GM23248 (cell line): ENCODE measurements at places on chromosomes 11 and 22. TPM values are rescaled to one million over a fixed set of nuclear protein-coding genes. Genes with fewer than 3 reads are reported as not detected.

DNA sequence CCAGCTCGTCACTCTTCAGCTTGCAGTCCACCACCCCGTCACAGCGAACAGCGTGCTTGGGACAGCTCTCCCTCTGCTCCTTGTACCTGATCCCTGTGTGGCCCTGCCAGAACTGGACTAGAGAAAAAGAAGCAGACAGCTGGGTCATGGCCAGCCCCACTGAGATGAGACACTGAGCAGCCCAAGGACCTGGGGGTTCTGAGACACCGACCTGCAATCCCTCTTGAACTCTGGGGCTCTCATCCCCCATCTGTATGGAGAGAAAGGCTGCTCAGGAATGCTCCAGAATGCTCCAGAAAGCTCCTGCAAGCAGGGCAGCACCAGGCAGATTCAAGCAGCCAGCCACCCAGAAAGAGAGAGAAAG is 14.8 kb downstream of the TMPRSS13 start:
- no peak overlapping the region for H3K4me3 ChIP-seq
- no peak for DNase-seq
- H3K36me3 ChIP-seq: no peaks in the 10 kb centered on the region

GRCh38 chr22:39478441-39478850 is 21.6 kb downstream of the MGAT3 start:
- no peak overlapping the region for H3K4me3 ChIP-seq
- peak; percentile 28 for DNase-seq
- H3K36me3 ChIP-seq: no peaks in the 10 kb centered on the region
- no peak overlapping the region for H3K27ac ChIP-seq
- peaks cover 9% of the 10 kb centered on the region; the same call in 1 of the 2 replicates for H3K4me1 ChIP-seq

GRCh38 chr22:26444777-26445176 is 15.7 kb downstream of the ASPHD2 start:
- H3K27ac ChIP-seq: no peak overlapping the region
- DNase-seq: no peak
- no peak overlapping the region for H3K4me3 ChIP-seq
- no peaks in the 10 kb centered on the region for H3K27me3 ChIP-seq

DNA sequence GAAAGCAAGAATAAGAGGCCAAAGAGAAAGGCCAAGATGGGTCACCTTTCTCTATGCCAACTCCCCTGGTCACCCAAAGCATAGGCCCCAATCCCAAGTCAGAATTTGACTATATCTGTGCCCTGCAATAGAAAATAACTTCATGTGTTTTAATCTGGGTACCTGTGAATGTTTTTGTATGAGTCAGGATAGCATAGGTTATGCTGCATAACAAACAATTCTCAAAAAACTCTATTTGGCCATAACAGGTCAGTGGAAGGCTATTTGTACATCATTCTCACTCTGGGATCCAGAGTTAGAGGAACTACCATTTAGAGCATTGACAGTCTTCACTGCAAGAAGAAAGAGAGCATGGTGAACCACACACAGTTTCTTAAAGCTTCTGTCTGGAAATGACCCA is 167.3 kb downstream of the DBX1 start:
- H3K27ac ChIP-seq: no peak overlapping the region
- no peak overlapping the region for H3K4me3 ChIP-seq
- no peak for DNase-seq
- no peaks in the 10 kb centered on the region for H3K27me3 ChIP-seq
- peaks cover 30% of the 10 kb centered on the region for H3K4me1 ChIP-seq

DNA sequence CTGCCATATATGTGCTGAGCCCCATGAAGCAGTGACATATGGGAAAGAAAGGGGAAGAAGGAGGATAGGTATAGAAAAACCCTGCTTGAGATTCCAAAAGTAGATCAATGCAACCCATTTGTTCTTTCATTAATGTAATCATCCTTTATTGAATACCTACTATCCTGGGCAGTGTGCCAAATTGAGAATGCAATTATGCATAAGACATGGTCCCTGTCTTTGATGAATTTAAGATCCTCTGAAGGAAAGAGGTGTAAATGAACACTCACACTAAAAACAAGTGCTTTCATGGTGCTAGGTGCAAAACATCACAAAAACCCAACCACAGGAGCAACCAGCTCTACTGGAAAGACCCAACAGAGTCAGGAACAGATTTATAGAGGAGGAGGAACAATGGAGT is 29.7 kb downstream of the FLI1 start:
- H3K27ac ChIP-seq: no peak overlapping the region
- 0 out of 2 replicates have a peak, but pooled peaks cover 9% of the 10 kb centered on the region for H3K4me1 ChIP-seq
- no peak overlapping the region for H3K4me3 ChIP-seq
- H3K36me3 ChIP-seq: no peaks in the 10 kb centered on the region

- no peaks in the 10 kb centered on the region; the same call in 1 of the 2 replicates for H3K27me3 ChIP-seq
- H3K4me1 ChIP-seq: no peaks in the 10 kb centered on the region
- H3K27ac ChIP-seq: no peak overlapping the region
- peak; percentile 23 for DNase-seq
- H3K36me3 ChIP-seq: no peaks in the 10 kb centered on the region
- no peak overlapping the region for H3K4me3 ChIP-seq
Measured at GRCh38 chr11:125939081-125939521, 6.7 kb upstream of the VSIG10L2 start.

- H3K27me3 ChIP-seq: no peaks in the 10 kb centered on the region
- H3K27ac ChIP-seq: no peak overlapping the region
- DNase-seq: no peak
- H3K36me3 ChIP-seq: no peaks in the 10 kb centered on the region
Measured at GRCh38 chr11:80462211-80462610, 1021.4 kb upstream of the TENM4 start.

GRCh38 chr11:75715688-75716087 is 1.9 kb upstream of the MOGAT2 start:
- no peak overlapping the region for H3K27ac ChIP-seq
- no peak for DNase-seq
- no peaks in the 10 kb centered on the region for H3K36me3 ChIP-seq

GRCh38 chr11:119406005-119406404 is 17.0 kb downstream of the THY1 start:
- no peak overlapping the region for H3K4me3 ChIP-seq
- H3K27ac ChIP-seq: no peak overlapping the region
- H3K27me3 ChIP-seq: no peaks in the 10 kb centered on the region

DNA sequence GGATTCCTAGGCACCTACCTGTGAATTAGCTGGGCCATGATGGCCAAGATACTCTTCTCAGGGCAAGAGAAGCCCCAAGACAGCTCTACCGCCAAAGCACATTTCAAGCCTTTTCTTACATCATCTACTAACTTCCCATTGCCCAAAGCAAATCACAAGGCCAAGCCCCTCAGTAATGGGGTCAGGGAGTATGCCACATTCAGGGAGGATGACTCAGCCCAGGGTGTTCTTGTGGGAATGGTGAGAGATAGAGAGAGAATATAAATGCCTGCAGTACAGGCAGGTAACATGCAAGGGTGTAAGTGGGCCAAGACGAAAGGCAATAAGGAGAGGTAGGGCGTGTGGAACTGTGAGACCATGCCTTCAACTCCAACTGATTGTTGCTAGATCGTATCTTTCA is 162.5 kb upstream of the ISX start:
- no peaks in the 10 kb centered on the region for H3K4me1 ChIP-seq
- no peak overlapping the region for H3K27ac ChIP-seq
- no peaks in the 10 kb centered on the region for H3K27me3 ChIP-seq
- no peak for DNase-seq
- no peak overlapping the region for H3K4me3 ChIP-seq

DNA sequence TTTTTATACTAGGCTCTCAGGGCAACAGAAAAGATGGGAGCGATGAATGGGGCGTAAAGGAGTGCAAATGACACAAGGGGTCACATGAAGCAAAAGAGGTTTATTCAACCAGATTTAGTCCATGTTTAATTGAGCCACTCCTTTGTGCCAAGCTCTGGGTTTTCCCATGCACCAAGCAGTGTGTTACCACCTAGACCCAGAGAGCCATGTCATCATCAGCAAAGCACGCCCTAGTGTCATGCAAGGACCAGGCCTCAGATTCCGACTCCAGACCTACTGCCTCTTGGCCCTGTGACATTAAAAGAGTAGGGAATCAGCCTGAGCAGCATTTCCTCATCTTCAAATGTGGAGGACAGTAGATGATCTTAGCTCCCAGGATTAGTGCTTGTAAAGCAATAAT is 1.1 kb upstream of the IGLL5 start:
- H3K4me3 ChIP-seq: no peak overlapping the region
- H3K36me3 ChIP-seq: no peaks in the 10 kb centered on the region
- DNase-seq: no peak
- H3K4me1 ChIP-seq: no peaks in the 10 kb centered on the region
- H3K27me3 ChIP-seq: peaks cover 18% of the 10 kb centered on the region

GRCh38 chr11:83150450-83150849 is 6.5 kb upstream of the PCF11 start:
- H3K27ac ChIP-seq: no peak overlapping the region
- DNase-seq: no peak
- H3K4me3 ChIP-seq: no peak overlapping the region
- H3K4me1 ChIP-seq: no peaks in the 10 kb centered on the region

DNA sequence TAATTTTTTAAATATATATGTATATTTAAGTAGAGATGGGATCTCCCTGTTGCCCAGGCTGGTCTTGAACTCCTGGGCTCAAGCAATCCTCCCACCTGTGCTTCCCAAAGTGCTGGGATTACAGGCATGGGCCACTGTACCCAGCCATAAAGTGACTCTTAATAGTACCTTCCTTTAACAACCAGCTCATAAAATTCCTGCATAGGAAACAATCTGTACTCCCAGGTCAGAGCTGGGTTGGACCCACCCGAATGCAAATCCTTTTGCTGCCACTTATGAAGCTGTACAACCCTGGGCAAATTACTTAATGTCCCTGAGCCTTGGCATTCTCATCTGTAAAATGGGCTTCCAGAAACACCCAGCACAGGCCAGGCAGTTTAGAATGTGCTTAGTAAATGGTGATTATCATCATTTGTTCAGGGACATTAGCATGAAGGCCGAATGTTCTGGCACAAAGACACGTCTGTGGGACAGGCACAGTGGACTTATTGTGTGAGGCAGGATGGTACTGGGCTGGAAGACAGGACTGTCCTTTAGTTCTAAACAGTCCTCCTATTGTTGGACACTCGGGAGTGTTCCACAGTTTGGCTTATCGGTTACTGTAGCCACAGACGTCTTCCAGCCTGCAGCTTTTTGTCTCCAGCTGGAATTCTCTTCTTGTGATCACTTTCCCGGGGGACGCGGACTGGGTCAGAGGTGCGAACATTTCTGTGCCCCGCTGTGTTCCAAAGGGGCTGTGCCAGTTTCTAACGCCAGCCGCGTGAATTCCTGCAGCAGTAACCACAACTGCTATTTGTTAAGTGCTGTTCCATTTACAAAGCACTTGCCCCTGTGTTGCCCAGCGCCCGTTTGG is 6.0 kb downstream of the PDXP start:
- H3K4me3 ChIP-seq: no peak overlapping the region
- H3K4me1 ChIP-seq: peaks cover 32% of the 10 kb centered on the region
- H3K27me3 ChIP-seq: no peaks in the 10 kb centered on the region
- H3K36me3 ChIP-seq: no peaks in the 10 kb centered on the region
- H3K27ac ChIP-seq: no peak overlapping the region
- no peak for DNase-seq

GRCh38 chr11:94830722-94831510 is 62.8 kb downstream of the AMOTL1 start:
- H3K4me1 ChIP-seq: peaks cover 18% of the 10 kb centered on the region
- no peak overlapping the region for H3K4me3 ChIP-seq
- H3K27me3 ChIP-seq: no peaks in the 10 kb centered on the region
- H3K36me3 ChIP-seq: peaks cover 58% of the 10 kb centered on the region
- DNase-seq: peak; percentile 31

- peak; percentile 28 for DNase-seq
- peaks cover 22% of the 10 kb centered on the region for H3K4me1 ChIP-seq
- H3K27ac ChIP-seq: peak overlapping the region; percentile 83
- H3K27me3 ChIP-seq: no peaks in the 10 kb centered on the region
- no peak overlapping the region for H3K4me3 ChIP-seq
Measured at GRCh38 chr11:3906166-3906565, 50.7 kb downstream of the STIM1 start.

GRCh38 chr11:32935462-32936029 is 42.9 kb downstream of the QSER1 start:
- peaks cover 45% of the 10 kb centered on the region for H3K36me3 ChIP-seq
- no peak overlapping the region for H3K4me3 ChIP-seq
- no peaks in the 10 kb centered on the region for H3K27me3 ChIP-seq
- no peak overlapping the region for H3K27ac ChIP-seq
- no peaks in the 10 kb centered on the region for H3K4me1 ChIP-seq

- no peaks in the 10 kb centered on the region for H3K27me3 ChIP-seq
- peaks cover 14% of the 10 kb centered on the region; the same call in 1 of the 2 replicates for H3K4me1 ChIP-seq
- H3K27ac ChIP-seq: no peak overlapping the region
- H3K4me3 ChIP-seq: no peak overlapping the region
Measured at GRCh38 chr22:26779108-26779507, 121.7 kb downstream of the MIAT start.

GRCh38 chr11:10438458-10438857 is 16.6 kb upstream of the AMPD3 start:
- H3K27me3 ChIP-seq: no peaks in the 10 kb centered on the region
- H3K36me3 ChIP-seq: no peaks in the 10 kb centered on the region
- H3K4me3 ChIP-seq: no peak overlapping the region
- peak; percentile 38 for DNase-seq
- H3K4me1 ChIP-seq: no peaks in the 10 kb centered on the region

DNA sequence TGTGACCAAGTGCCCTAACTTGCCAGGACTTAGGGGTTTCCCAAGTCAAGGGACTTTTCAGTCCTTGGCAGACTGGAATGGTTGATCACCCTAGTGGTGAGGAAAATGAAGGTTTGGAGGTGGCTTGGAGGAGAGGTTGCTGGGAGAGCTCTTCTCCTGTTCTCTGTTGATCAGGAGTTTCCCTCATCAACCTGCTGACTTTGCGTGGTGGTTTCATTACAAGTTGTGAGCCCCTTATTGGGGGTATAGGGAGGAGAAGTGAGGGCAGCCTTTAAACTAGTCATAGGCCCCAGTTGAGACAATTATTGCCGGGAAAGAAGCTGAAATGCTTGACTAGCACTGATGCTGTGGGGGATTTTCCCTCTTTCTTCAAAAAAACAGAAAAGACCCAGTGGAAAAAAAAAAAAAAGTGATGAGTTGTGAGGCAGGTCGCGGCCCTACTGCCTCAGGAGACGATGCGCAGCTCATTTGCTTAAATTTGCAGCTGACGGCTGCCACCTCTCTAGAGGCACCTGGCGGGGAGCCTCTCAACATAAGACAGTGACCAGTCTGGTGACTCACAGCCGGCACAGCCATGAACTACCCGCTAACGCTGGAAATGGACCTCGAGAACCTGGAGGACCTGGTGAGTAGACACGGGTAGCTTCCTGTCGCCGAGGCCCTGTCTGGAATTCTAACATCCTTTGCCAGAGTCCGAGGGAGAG is at the start of gene CXCR5:
CXCR5 (plus strand) TSS at position 525 of the 704 bp plus-strand sequence; CDS start at position 575, 50 bp downstream.
- no peaks in the 10 kb centered on the region for H3K27me3 ChIP-seq
- H3K27ac ChIP-seq: no peak within 1 kb of the TSS
- no peak within 1 kb of the TSS for H3K4me3 ChIP-seq
- no peaks in the 10 kb centered on the region for H3K36me3 ChIP-seq
- peaks cover 12% of the 10 kb centered on the region for H3K4me1 ChIP-seq

- H3K4me3 ChIP-seq: no peak overlapping the region
- no peak overlapping the region for H3K27ac ChIP-seq
- no peak for DNase-seq
- H3K4me1 ChIP-seq: no peaks in the 10 kb centered on the region
Measured at GRCh38 chr22:48261706-48262105, 1499.3 kb downstream of the TBC1D22A start.

GRCh38 chr22:45296628-45297297 is 12.0 kb downstream of the UPK3A start:
- H3K4me3 ChIP-seq: no peak overlapping the region
- no peaks in the 10 kb centered on the region for H3K36me3 ChIP-seq
- no peaks in the 10 kb centered on the region for H3K27me3 ChIP-seq
- no peak for DNase-seq
- H3K27ac ChIP-seq: no peak overlapping the region

DRICH1 gene
- not detected in 2 replicates for total RNA-seq

SHANK2 gene
- total RNA-seq: 0.22 and 3.9 TPM in 2 replicates

LRRC10B gene
- 0.43 TPM in 1 of 2 replicates, not detected in the other for total RNA-seq

APOBEC3F gene
- 0.51 and 10.1 TPM in 2 replicates for total RNA-seq

PRG2 gene
- 0.51 and 2.2 TPM in 2 replicates for total RNA-seq

CCND1 gene
- 684 and 695 TPM in 2 replicates for total RNA-seq

CHRM1 gene
- total RNA-seq: not detected in 2 replicates

LYVE1 gene
- not detected in 2 replicates for total RNA-seq

CCDC82 gene
- 14.8 and 19.1 TPM in 2 replicates for total RNA-seq

DLG2 gene
- 1.7 and 9.0 TPM in 2 replicates for total RNA-seq
